ENCODE measurements at places on chromosomes 5 and 9.

GRCh38 chr5:88085462-88085861 lies 183.2 kb downstream of the TMEM161B start:
- no peak for DNase-seq

GRCh38 chr5:154042766-154043165 lies 4.0 kb downstream of the MFAP3 start:
- DNase-seq: no peak

- DNase-seq: no peak
Measured at GRCh38 chr9:79000230-79001002, 571.3 kb upstream of the TLE4 start.

DNA sequence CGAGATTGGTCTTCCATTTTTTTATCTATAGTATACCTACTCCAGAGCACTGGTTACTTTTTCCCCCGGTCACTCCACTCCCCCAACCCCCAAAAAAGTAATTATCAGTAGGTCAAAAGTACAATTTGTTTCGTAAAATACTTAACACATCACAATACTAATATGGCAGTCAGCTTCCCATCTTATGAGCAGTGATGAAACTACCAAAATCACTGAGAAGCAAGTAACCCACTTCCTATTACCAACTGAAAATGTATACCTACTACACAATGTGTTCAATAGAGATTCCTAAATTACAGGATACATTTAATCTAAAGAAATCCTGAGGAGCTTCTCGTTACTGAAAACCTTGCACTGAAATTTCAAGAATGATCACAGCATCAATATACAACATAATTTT lies 1.9 kb downstream of the CERT1 start:
- no peak for DNase-seq

All from thyroid gland (tissue), 4 donors.